ENCODE measurements at places on chromosomes 12 and 14.

- DNase-seq = peak; percentile 57
Measured at GRCh38 chr12:110245369-110245772, 35.7 kb upstream of the ATP2A2 start.

DNA sequence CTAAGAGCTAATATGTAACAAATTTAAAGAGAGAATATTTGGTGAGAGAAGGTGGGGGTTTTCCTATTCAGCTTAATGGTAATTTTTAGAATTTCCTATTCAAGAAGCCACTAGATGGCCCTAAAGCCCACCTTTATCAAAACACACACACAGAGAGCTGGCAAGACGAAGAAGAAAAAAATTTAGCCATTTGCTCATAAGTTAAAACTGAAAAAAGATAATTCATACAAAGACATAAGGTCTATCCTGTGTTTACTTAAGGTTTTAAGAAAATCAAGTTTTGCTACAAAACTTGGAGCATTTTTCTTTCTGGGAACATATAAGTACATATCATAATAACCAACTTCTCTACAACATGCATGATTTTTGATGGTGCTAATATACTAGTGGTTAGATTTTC is 46.8 kb upstream of the PCED1B start:
- no peak for DNase-seq

DNA sequence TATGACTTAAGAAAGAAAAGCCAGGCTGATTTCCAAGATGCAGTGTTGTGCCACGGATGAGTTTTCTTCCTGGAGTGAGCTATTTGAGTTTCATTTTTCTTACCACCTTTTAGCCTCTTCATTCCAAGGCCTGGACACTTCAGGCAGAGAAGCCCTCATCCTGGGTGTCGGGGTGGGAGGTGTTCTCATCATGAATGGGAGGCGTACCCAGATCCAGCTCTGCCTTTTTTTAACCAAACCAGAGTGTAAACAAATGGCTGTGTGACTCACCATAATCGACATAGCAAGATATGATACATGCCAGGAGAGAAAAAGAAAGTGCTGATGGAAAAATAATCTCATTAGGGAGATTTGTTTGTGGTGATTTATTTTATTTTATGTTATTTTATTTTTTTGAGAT is 79.9 kb downstream of the ARF6 start:
- peak; percentile 46 for DNase-seq

DNA sequence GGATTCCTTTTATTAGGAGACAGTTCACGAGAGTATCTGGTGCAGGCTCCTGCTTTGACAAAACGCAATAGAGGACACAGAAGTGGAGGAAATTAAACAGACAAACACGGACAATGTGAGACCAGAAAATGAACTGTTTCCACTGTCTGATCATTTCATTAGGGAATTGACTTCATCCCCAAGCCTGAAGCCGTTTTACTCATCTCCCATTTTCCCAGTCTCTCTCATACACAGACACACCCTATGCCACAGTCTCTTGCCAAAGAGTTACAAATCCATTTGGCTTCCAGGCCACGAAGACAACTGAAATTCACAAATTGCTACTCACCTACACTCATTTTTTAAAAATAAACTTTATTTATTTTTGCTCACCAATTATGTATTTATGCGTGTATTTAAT is 1087.8 kb upstream of the TMEM132C start:
- DNase-seq = no peak

- peak; percentile 16 for DNase-seq
Measured at GRCh38 chr14:65356327-65356836, 56.1 kb upstream of the FUT8 start.

DNA sequence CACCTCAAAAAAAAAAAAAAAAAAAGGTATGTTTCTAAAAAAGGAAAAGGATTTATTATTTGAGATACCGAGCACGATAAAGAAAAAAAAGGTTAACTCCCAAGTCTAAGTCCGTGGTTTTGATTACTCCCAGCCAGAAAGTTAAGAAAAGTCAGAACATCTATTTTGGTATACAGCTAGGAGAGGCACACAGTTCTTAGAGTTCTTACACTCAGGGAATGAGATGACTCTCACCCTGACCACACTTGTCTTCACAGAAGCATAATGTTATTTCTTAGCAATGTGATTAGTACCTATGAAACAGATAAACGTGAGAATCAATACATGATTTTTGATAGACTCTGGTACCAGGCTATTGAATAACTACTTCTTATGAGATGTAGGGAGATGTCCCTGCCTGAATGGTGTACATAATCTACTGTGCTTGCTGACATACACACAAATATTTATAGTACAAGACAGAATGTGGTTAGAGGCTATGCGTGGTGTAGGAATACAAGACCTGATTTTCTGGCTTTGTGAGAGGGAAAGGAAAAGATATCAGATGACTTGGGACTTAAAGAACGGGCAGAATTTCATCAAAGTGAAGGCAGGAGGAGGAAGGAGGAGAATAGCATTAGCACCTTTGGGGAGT is 31.6 kb downstream of the LIMA1 start:
- no peak for DNase-seq

DNA sequence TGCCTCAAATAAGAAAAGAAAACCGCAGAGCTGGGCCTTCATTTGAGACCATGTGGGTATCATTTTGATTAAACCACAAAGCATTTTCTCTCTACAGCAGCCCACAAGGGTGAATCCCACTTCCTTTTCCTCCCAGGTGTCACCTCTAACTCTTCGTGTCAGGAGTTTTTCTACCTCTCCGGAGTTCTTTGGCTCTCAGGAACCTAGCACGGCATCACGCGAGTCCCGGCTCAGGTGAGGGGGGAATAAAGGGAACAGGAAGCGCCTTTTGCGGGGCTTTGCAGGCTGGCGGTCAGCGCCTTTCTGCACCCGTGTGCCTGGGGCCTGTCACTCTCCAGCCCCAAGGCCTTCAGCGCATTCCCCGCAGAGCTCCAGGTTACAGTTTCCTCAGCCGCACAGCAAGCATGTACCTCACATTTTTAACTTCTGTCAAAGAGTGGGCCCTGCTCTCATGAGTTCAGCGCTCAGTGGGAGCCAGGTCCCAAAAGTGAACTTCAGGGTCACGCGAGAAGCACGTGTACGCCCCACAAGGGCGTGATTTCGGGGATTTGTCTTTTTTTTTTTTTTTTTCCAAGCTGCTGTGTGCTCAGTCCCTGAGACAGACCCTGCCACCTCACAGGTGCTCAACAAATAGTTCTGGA is 740 bp upstream of the PRPF40B start:
- DNase-seq = peak; percentile 51

DNA sequence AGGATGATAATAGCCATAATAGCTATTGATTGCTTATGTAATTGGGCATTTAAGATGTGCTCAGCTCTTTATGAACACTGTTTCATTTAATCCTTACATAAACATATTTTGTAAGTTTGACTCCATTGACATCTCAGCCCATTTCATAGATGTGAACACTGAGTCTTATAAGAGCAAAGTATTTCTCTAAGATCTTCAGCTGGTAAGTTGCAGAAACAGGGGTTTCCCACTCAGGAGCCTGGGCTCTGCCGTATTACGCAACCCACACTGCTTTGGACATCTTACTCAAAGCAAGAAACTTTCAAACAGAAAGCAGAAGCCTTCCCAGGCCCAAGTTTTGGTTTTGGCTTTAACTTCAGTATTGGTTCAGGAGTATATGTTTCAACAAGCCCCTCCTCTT is 705.1 kb downstream of the MED13L start:
- no peak for DNase-seq

GRCh38 chr14:24988760-24989159 is 61.2 kb downstream of the STXBP6 start:
- DNase-seq = no peak

DNA sequence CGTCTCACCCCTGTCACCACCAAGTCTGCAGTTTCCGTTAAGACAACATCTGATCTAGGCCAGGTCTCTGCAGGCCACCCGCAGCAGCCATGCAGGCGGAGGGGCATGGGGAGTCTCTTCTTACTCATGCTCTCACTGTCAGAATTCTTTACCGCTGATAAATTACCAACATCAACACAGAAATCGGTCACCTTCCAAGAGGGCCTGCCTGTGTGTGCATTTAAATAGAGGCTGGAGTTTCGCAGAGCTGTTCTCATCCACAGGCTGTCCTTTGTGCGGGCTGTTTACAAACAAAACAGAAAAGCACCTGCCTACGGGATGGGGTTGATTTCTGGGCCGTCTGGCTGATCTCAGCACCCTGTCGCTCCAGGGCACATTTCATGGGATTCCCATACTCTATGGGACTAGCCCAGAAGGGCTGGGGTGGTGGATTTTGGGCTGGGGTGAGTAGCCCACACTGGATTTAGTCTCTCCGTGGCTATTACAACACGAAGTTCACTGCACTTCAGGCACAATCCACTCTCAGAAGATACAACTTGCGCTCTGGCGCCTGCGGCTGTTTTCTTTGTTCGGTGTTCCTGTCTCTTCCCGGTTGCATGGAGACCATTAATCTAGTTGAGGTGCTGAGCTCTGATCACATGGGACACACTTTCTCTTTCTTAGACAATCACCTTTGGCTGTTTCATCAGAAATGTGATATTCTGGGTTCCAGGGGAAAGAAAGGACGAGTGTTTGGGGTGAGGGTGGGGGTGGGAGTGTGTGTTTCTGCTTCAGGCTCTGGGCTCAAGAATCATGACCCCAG is 331.1 kb downstream of the GLT1D1 start:
- DNase-seq = no peak

DNA sequence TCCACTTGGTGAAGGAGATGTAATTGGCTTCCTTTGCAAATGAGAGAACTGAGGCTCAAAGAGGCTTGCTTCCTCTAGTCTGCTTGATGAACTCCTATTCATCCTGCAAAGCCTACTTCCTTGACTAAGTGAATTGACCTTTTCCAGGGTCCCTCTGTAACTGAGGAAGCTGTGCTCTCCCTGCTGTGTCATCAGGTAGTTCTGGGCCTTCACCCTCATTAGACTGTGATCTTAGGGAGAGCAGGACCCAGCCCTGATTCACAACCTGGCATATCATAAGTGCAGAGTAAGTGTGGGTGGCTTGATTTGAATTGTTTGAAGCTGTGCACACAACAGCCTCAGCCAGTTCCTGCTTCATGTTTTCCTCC is 16.3 kb downstream of the ASB2 start:
- peak; percentile 50 for DNase-seq

DNA sequence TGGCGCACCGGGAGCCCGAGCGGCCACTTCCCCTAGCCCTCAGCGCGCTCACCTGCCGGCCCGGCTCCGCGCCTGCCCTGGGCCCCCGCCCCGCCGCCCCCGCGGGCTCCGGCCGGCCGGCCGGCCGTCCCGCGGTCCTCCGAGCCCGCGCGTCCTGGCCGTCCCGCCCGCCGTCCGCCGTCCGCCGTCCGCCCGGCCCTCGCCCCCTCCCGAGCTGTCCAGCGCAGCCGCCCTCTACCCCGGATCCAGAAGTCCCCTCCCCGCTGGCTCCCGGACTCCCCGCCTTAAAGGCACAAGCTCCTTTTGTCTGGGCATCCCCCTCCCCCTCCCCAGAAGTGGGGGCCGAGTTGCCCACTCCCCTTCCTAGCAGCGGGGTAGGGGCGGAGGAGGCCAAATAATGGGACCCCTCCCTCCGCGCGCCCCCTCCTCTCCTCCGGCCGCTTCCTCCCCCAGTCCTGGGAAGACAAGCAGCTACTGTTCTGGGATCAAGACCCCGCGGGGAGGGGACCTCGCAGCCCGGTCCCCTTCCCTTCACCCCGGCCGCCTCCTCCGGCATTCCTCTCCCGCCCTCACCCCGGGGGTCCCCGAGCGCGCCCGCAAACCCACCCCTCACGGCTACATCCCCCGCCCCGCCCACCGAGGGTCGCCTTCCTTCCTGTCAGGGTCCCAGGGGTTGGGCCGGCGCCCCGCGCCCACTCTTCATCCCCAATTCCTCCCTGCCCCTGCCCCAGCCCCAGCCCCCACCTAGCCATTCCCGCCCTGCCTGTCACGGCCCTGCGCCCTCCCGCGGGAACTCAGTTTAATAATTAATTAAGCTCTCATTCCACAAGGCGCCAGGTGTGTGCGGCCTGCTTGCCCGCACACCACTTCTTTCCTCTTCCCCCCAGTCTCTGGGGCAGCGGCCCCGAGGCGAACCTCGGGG is at the start of gene ADCY6:
Gene ADCY6, minus strand, starts transcription at position 236 of the 922 bp plus-strand sequence. CDS start 5,655 bp downstream, outside the sequence.
- no peak for DNase-seq

DNA sequence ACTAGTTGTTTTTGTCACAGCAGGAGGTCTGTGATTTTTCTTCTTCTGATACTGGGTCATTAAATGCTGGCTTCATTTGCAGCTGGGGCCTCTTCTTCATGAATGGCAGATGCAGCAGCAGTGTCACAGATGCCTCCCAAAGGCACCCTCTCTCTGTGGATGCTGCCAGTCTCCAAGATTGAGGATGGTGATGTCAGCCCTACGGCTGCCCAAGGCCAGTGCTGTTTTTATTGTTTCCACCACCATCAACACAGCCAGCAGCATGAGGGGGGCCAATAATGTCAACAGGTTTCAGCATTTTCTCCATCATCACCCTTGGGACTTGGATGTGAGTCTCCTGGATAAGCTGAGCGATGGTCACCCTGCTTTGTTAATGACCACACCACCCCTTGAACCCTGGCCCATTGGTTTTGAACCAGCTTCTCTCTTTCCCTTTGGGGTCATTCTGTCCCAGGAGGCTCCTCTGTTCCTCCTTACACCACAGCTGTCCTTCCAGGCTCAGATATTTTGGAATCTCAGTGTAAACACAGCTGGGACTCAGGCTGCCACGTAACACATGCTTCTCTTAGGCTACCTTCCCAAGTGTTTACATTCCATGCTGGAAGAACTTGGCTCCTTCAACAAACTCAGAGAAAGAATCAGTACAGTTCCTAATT is 151.7 kb upstream of the DDHD1 start:
- DNase-seq = no peak

- no peak for DNase-seq
Measured at GRCh38 chr12:57261428-57261865, 10.5 kb upstream of the STAC3 start.

DNA sequence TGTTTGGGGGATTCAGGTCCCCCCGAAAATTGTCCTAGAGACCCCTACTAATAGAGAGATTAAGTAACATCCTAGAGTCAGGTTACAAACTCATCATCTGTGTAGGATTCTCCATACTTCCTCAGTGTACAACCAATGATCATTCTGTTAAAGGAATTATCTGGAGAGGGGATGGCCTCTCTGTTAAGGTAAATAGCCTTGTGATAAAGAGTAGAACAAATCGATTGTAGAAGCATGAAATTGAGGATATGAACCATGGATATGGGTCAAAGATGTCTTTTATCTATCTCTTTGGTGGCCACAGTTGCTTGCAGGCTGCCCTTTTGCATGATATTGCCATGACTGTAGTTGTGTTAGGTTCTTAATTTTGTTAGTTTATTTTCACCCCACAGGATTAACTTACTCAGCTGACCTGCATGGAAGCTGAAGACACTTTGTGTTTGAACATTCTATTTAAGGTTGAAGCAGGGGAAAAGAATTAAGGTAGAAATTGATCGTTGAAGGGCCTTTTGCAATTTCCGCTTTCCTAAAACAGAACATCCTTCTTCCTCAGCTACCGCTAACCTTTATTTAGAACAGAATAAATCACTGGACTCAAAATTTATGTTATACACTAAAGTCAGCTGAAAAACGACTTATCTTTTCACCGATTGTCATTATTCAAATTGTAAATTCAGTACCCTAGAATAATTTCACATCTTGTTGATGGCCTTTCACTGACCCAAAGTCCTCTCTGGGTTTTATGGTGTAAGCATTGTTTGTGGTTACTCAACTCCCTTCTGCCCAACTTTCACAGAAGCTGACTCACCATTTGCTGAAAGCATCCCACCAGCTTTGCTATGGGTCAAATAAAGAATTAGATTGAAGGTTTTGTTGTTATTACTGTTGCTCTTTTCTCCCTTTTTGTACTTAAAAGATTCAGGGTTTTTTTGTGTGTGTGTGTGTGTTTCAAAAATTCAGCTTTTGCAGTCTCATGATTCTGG is 52.3 kb downstream of the IRAK3 start:
- DNase-seq = no peak

- no peak for DNase-seq
Measured at GRCh38 chr12:124756760-124757159, 106.9 kb downstream of the SCARB1 start.

Measured in activated naive CD4-positive, alpha-beta T cell treated with Interleukin-2 at 50 U/mL for 16 hours (primary cell).